ENCODE measurements at places on chromosomes 1 and 21.

GRCh38 chr1:16393570-16394521 is 26.8 kb downstream of the SZRD1 start:
- DNase-seq: no peak

DNA sequence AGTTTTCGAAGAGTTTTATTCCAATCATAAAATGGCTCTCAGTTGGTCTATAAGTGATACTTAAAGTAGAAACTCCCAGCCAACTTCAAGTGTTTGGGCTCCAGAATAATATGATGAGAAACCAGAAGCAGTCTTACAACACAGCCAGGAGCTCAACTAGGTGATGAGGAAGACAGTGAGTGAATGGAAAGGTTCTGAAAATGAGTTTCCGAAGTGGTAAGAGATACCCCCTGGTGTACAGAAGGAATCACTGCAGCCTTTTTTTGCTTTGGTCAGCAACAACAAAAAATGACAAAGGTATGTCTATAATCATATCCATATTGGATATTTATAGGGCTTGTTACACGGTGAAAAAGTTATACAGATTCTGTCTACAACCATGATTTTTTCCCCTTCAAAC is 16.5 kb downstream of the KRTAP19-1 start:
- no peak for DNase-seq

- no peak for DNase-seq
Observed at GRCh38 chr1:3819771-3820200, 23.5 kb upstream of the LRRC47 start.

DNA sequence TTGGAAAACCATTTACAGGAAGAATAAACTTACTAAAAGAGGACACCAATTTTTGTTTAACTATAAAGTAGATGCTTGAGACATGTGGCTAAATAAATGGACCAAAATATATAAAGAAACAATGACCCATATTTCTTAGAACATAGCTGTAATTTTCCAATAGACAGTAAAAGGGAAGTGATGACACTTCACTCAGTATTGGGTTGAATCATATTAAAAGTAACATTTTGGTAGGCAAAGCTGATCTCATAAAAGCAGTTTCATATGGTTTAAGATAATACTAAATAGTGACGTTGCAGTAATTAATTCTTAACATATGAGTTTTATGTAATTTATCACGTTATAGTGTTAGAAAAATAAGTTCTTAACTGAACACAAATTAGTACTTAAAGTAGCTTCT is 308.9 kb upstream of the RUNX1 start:
- DNase-seq: no peak

- DNase-seq: no peak
Observed at GRCh38 chr21:19731251-19731650, 1267.0 kb upstream of the NCAM2 start.

DNA sequence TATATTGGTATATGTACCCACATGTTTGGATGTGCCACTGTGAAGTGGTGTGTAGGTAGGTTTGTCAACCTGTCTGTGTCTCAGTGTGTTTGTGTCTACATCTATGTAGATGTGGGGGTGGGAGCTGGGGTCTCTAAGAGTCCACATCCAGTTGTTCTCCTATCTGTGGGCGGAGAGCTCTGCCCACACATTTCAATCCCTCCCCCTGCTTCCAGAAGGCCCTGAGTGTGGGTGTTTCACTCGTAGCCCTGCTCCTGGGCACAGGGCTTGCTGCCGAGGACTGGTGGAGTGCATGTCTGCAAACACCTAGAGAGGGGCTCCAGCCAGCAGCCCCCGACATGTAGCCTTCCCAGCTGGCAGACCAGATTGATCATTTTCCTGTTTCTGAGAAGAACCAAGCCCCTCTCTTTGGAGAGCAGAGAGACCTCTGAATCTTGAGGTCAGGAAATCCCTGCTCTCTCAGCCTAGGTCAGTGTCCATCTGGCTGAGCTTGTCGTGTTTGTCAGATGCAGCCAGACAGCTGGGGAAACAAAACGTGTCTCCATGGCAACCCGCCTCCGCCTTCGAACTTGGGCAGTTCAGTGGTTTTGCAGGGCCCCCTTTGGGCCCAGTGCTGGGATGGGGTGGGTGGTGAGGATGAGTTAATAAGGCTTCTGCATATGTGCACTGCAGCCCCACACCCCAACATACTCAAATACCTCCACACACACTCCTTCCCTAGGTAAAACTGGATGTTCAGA is 31.2 kb upstream of the SYNC start:
- DNase-seq: no peak

DNA sequence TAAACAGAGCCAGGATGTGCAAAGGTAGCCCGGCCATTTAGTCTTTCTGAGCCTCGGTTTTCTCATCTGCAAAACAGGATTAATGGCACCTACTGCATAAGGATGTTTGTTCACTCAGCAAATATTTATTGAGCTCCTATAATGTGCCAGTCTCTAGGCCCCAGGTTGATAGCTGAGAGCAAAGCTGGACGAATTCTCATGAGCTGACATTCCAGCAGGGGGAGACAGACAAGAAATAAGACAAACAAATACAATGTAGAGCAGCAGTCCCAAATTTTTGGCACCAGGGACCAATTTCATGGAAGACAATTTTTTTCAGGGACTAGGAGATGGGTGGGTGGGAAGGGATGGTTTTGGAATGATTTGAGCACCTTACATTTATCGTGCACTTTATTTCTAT is 74.3 kb upstream of the PAX7 start:
- DNase-seq: no peak

DNA sequence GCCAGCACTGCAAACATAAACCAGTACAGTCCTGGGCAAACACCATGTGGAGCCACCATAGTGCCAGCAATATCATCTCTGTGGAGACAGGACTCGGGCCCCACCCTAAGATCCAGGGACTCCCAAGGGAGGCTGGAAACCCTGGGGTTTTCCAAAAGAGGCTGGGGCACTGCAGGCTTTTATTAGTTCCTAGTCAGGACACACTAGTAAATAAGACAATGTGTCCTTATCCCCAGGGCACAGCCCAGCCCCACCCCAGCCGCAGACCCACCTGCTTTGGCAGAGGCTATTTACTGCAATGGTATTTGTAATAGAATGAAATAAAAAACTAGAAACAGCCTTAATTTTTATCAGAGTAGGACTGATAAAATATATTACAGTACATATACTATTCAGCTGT is 486 bp upstream of the GJB3 start:
- no peak for DNase-seq

DNA sequence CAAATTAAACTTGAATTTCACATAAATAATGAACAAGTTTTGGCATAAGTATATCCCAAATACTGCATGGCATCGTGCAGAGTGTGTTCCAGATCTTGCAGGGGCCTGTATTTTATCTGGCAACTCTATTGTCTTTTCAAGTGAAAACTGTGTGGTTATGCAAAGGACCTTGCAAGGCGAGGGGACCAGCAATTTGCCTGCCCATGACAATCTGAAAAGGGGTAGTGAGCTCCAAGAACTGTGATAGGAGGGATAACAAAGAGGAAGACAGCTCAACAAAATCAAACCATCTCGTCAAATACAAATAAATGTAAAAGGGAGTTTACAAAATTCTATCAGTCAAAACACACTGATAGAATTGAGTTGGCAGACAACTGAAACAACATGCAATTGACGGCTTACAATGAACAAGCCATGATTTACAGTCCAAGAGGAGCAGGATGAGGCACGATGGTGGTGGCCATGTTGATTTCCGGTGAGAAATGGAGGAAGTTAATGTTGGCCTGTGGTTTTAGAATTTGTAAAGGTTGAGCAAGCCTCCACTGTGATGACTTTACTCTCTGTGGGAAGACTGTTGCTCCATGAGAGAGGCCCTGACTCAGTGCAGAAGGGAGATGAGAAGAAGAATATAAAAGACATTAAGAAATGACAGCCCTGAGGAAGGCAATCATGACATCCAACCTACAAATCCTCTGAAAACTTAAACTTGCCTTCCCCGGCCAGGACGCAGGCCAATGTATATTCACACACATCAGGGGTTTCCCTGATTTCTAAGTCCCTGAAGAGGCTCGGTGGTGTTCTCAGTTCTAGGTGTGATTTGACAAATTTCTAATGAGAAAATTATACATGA is 132.2 kb downstream of the ADSS2 start:
- DNase-seq: peak; percentile 37

DNA sequence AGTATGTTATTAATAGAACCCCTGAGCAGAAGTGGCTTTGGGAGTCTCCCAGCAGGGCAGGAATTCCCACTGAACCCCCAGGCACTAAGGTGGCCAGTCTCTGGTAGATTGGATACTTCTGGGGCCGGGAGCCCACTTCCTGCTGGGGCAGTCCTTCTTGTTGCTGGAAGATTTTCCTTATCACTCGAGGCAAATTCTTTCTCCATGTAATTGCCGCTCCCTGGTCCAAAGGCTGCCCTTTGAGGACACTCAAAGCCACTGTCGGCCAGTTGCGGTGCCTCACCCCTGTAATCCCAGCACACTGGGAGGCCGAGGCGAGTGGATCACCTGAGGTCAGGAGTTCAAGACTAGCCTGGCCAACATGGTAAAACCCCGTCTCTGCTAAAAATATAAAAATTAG is 22.6 kb upstream of the TNFRSF1B start:
- DNase-seq: no peak

GRCh38 chr1:116804736-116805135 is 50.5 kb downstream of the CD2 start:
- DNase-seq: no peak

DNA sequence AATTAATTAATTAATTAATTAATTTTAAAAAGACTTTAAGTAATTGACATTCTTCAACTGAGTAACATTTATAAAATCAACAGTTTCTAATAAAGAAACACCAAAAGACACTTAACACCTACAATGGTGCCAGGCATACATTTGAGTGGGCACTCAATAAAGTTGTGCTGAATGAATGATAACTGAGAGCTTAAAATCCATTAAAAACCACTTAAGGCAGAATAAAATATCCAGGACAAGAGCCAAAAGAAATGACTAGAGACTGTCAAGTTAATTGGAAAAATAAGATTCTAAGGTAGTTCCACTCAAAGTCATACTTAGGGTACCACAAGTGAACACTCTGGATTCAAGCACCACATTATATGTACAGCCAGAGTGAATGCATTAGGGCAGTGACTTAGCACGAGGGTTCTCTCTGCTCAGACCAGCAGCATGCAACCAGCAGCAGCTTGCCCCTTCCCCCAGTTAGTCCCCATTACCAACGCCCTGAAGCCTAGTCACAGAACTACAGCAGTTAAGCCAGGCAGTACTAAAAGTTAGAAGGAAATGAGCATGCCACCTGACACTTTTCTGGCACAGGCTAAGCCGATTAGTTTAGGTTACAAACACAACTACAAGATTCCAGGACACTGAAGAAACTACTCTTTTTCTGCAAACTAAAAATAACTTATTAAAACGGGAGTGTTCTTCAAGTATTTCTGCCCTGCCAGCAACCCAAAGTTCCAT is 46.5 kb downstream of the LUZP1 start:
- no peak for DNase-seq

DNA sequence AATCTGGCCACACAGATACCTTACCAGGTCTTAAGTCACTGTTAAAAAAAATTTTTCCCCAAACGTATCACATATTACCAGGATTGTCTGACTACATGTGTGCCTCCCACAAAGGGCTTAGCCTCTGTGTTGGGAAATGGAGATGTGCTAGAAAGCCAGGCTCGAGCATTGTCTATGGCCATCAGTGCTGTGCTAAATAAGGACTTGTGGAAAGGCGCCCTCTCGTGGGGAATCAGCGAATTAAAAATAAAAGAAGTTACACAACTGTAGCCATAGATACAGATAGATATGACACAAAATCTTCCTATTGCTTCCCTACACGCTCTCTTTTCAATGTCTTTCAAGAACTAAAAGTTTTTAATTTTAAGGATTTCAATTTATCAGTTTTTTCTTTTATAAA is 47.5 kb upstream of the CRNN start:
- peak; percentile 60 for DNase-seq

GRCh38 chr1:197304638-197305200 is 36.7 kb downstream of the CRB1 start:
- DNase-seq: no peak

DNA sequence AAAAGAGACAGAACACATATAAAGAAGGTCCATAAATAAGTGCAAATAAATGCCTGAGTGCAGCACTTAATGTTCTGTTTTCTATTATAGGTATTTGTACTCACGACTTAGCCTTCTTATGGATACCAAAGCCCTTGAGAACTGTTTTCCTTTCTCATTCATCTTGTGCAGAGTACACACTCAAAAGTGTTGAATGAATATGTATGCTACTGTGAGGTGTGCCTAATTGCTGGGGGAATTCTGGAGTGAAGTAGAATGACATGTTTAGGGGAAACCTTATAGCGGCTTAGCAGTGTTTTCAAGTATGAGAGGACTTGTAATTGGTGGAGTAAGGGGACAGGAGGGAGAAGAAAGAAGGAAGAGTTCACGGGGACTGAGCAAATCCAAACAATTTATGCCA is 157.6 kb downstream of the CACNA1E start:
- no peak for DNase-seq

DNA sequence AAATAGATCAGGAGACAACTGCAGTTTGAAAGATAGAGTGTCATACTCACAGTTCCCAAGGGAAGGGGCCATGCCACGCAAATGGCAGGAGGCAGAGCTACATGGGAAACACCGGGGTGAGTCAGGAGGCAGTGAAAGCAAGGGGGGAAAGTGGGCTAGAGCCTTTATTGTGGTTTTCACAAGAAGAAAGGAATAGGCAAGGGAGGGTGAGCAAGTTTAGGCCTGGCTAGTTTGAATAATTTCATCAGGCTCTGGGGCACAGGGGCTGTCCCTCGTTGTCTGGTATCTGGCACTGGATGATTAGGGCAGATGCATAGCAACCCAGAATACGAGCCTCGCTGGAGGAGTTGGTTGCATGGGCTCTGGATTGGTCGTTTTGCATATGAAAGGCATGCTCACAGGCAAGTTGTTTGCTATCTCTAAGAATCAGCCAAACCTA is 17.0 kb upstream of the ITLN2 start:
- DNase-seq: no peak

DNA sequence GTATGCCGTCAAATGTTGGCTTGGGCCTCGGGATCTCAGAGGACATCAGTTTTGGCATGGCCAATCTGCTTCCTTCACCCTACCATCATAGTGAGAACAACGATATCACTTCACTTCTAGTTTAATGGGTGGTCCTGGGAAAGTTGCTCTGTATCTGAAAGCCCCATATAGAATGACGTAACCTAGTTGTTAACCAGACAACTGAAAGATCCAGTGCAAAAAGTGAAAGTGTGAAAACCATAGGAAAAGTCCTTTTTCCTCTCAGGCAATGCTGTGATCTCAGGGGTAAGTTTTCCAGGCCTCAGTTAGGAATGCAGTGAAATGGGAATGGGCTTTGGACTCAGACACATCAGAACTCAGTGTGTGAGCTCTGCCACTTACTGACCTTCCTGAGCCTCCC is 18.6 kb upstream of the ATP1B1 start:
- no peak for DNase-seq

- DNase-seq: no peak
Observed at GRCh38 chr1:41683681-41684500, 199.4 kb upstream of the EDN2 start.

GRCh38 chr1:41576620-41577019 is 92.1 kb upstream of the EDN2 start:
- no peak for DNase-seq

- no peak for DNase-seq
Observed at GRCh38 chr1:179598631-179599030, 7.0 kb downstream of the TDRD5 start.

GRCh38 chr1:31712068-31712467 is 8.3 kb upstream of the COL16A1 start:
- no peak for DNase-seq

- no peak for DNase-seq
Observed at GRCh38 chr1:92877081-92877711, 45.4 kb downstream of the RPL5 start.

GRCh38 chr1:17348593-17349234 is 23.3 kb upstream of the PADI6 start:
- DNase-seq: no peak

GRCh38 chr1:167792188-167792565 is 70.4 kb downstream of the MPZL1 start:
- no peak for DNase-seq
